ENCODE measurements at places on chromosomes 1 and 21. TPM values are rescaled to one million over a fixed set of nuclear protein-coding genes. Genes with fewer than 3 reads are reported as not detected.

Gene DEDD
- total RNA-seq: 14.2 TPM

Gene PGLYRP3
- total RNA-seq: 6.0 TPM

Gene FAM151A
- not detected for total RNA-seq

Gene TMEM200B
- 0.63 TPM for total RNA-seq

Gene MAP3K21
- total RNA-seq: 10.6 TPM

Gene GSTM5
- not detected for total RNA-seq

Gene CFAP298
- 53.3 TPM for total RNA-seq

Gene MAP1LC3C
- total RNA-seq: not detected

All from airway epithelial cell (primary cell).